Activated naive CD8-positive, alpha-beta T cell treated with anti-CD3 and anti-CD28 coated beads, Interleukin-2, amount 50 U/mL, for 16 hours (primary cell): ENCODE measurements at places on chromosomes 2 and 18.

- no peak for DNase-seq
These were observed 705.7 kb upstream of the SALL3 start for GRCh38 chr18:78273876-78274275.

DNA sequence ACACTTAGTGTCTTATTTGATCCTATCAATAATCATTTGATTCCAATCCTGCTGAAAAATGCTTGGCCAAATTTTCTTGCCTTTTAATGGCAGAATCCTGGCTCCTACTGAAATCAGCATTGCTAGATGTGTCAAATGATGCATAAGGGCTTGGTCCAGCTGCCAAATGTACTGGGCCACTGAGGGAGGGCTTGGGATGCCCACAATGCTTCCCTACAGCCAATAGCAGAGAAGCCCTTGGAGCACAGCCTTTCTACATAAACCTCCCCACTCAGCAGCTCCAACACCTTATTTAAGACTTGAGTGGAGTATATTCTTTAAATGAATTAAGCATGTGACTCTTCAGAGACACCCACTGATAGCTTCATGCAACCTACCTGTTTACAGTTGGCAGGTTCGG is 3.6 kb downstream of the ALK start:
- DNase-seq = no peak

- no peak for DNase-seq
These were observed 95.4 kb upstream of the CYP1B1 start for GRCh38 chr2:38171208-38171855.

DNA sequence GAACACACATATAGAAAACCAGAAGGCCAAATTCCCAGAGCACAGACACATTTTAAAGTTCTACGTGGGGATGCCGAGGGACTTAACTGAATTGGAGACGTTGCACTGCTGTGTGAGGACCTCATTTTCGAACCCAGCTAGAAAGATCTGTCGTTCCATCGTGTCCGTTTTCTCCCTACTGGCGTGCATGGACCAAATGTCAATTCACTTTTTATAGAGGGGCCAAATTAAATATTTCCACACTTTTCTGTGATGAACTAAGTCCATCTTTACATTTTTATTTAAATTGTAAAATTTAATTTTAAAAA is 692 bp upstream of the TSHZ1 start:
- DNase-seq = no peak

DNA sequence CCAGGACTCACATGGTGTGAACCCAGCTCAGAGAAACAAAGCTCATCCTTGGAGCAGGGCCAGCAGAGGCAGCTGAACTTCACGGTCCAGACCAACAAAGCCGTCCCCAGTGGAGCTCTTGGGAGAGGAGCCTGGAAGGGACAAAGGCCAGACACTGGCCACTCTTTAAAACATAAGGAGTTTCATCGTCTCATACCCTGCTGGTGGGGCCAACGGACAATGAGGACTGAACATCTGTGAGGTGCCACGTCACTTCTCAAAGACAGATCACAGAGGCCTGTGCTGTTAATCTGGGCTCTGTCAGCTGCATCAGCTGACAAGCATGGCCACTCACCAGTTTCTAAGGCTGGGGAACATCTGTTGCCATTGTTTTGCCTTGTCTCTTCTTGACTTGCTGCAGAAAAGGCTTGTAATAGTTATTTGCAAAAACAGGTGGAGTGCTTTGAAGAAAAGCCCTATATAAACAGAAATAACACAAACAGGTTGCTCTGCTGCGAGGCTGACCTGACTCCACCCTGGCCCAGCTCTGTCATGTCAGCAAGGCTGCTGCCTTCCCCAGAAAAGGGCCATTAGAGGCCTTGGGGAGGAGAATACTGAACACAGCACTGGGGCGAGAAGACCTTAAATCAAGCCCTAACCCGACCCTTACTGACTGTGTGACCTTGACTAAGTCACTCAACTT is 68.1 kb upstream of the DAPL1 start:
- DNase-seq = no peak

DNA sequence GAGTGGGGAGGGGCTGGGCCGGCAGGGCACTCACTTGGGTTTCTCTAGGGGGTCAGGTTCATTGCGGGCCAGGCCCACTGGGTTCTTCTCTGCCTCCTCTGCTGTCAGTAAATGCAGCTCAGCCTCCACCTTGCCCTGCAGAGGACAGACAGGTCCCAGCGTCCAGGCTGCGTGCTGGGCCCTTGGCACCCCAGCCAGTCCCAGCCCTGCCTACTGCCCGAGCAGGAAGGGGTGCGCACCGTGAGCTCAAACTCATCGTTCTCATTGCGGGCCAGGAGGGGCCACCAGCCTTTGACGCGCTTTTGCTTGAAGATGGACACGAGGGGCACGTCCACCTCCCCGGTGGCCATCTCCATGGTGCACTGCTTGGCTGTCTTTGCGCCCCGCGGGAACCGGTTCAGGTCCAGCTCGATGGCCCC is 17.3 kb downstream of the OTOF start:
- DNase-seq = no peak
